ENCODE measurements at places on chromosomes 5 and 9.

- peak; percentile 84 for DNase-seq
These were observed 28.6 kb upstream of the SELENOP start for GRCh38 chr5:42840269-42840668.

DNA sequence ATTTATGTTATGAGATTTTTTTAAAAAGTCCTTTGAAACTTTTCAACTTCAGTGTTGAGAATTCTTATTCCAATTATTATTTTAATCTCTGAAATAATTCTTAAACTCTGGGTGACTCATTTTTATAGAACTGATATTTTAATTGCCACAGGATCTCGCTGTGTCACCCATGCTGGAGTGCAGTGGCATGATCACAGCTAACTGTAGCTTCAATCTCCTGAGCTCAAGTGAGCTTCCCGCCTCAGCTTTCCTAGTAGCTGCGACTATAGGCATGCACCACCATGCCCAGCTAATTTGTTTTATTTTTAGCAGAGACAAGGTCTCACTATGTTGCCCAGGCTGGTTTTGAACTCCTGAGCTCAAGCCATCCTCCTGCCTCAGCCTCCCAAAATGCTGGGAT is 41.0 kb downstream of the DIMT1 start:
- DNase-seq: no peak

DNA sequence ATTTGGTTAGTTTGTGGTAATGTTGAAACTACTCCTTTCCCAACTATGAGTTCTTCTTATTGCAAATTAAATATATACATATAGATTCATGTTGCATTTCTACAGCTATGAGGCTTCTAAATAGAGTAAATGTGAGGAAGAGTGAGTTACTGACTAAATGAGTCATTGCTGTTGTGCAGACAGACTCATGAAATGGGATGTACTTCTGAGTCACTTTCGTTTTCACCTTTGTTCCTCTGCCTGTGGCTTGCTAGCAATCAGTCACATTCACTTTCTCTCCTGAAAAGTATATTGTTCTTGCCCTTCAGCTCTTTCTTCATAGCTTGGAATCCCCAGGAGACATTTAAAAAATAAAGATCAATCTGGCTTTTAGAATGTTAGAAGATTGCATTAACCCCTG is 295.5 kb upstream of the SMC2 start:
- no peak for DNase-seq

DNA sequence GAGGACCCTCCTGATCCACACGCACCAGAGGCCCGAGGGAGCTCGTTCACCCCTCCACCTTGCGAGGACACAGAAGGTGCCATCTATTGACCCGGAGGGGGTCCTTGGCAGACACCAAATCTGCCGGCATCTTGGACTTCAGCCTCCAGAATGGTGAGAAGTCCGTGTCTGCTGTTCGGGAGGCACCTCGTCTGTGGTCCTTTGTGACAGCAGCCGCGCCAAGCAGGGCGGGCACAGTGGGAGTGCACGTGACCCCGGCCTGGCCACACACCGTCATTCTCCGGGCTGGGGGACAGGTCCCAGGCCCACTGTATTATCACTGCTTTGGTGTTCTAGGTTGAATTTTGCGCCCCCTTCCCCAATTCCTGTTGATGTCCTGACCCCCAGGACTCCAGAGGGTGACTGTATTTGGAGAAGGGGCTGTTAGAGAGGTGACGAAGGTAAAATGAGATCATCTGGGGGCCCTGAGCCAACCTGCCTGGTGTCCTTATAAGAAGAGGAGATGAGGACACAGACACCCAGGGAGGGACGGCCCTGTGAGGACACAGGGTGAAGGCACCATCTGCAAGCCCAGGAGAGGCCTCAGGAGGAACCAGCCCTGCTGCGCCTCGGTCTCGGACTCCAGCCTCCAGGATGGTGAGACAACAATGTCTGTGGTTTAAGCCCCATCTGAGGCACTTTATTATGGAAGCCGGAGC is 15.7 kb downstream of the LPCAT1 start:
- DNase-seq: no peak

GRCh38 chr5:96714450-96714849 is 52.3 kb downstream of the CAST start:
- no peak for DNase-seq

DNA sequence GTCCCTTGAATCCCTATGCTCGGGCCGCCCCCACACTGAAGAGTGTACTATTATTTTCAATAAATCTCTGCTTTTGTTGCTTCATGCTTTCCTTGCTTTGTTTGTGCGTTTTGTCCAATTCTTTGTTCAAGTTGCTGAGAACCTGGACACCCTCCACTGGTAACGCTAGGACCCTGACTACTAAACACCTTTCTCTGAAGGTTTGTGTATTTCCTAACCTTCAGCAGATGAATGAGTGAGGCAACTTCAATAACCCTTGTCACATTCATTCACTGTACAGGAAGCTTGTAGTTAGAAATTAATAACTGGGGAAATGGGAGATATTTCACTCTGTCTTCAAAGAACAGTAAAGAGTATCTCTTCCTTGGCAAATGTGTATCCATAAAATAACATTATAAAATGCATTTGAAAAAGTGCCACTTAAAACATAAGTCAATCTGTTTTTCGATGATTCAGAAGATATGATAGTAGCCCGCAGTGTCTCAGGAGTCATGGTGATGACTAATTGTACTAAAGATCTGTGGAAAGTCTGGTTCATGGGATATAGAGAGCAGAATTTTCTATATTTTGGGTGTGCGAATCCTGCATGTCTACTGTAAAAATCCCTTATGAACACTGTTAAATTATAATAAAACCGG is 43.2 kb upstream of the ANKH start:
- DNase-seq: peak; percentile 42

DNA sequence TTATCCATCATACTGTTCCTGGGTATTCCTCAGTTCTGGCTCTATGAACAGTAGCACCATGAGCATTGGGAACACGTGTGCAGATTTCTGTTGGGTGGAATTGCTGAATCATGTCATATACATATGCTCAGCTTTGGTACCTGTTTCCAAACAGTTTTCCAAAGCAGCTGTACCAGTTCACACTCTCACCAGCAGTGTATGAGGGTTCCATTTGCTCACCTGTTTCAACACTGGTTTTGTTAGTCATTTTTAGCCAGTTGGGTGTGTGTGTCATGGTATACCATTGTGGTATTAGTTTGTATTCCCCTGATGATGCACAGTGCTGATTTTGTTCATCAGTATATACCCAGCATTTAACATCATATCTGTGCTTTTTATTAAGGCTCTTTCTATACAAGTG is 56.7 kb upstream of the ECM2 start:
- no peak for DNase-seq

DNA sequence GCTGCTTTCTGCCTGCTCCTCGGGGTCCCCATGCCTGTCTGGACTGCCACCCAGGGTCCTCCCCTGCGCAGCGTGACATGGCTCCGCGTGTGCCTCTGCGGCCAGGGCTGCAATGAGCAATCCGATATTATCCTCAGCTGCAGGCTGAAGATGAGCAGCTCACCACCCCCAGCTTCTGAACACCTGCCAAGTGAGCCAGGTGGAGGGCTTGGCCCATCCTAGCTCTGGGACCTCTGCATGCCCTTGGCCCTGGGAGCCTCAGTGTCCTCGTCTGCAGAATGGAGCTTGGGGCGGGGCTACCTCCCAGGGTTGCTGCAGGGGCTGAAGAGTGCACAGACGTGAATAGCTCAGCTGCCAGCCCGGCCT is 4.1 kb upstream of the MYMK start:
- no peak for DNase-seq

GRCh38 chr5:118994595-118994994 is 6.2 kb upstream of the DTWD2 start:
- no peak for DNase-seq

- no peak for DNase-seq
These were observed 70.0 kb downstream of the RXRA start for GRCh38 chr9:134396258-134396742.

- no peak for DNase-seq
These were observed 17.9 kb downstream of the TMEM167A start for GRCh38 chr5:83059341-83059740.

GRCh38 chr9:19000133-19000532 is 32.9 kb downstream of the SAXO1 start:
- DNase-seq: no peak
